ENCODE measurements at places on chromosomes 1 and 21. TPM values are rescaled to one million over a fixed set of nuclear protein-coding genes. Genes with fewer than 3 reads are reported as not detected.

The CCDC185 gene
- total RNA-seq: not detected

The PSMD4 gene
- 293 TPM for total RNA-seq

The KIF17 gene
- 0.82 TPM for total RNA-seq

The CRYAA gene
- not detected for total RNA-seq

The NBPF6 gene
- not detected for total RNA-seq

Measured in smooth muscle cell of the coronary artery (primary cell).